ENCODE measurements at places on chromosomes 7 and 10.

DNA sequence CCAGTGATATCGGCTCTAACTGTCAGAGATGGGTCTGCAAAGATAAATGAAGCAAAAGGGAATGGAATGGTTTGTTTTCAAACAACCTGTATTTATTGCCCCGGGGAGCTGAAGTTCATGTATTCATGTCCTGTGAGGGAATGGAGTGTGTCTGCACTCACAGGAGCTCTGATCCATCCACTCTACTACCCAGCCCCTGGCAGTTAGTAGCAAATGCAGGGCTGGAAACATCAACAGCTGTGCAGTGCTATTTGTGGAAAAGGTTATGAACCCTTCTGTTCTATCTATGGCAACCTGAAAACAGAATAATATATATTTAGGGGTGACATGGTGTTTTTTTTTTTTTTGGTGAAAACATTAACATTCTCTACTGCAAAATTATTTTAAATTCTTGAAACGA is 9.8 kb downstream of the AGR2 start:
- no peak for DNase-seq

DNA sequence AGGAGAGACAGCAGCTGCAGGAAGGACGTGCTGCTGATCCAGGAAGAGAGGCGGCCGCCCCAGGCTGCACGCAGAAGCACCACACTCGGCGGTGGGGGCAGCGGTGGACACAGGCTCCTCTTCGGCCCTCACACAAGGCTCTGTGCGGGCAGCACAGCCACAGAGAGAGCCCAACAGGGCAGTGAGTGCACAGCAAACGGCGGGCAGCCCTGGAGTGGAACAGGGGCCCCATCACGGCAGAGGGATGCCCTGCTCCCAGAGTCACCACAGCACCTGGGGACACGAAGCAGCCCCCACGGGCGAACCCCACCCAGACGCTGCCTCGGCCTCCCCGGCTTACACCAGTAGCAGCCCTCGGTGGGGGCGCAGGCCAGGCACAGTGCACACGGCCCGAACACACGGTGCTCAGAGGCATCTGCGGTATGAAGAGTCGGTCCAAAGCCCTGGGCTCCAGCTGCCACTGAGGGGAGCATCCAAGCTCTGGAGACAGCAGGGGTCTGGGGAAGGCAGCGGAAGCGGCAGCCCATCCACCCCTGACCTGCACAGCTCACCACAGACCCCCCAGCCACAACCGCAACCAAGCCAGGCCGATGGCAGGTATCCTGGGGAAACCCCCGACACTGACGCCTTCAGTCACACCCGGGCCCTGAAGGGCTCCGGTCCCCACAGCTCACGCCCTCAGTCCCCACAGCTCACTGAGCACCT is 16.8 kb downstream of the NUDT1 start:
- DNase-seq: no peak

- DNase-seq: no peak
Measured at GRCh38 chr7:43538404-43538771, 44.5 kb upstream of the STK17A start.

- no peak for DNase-seq
Measured at GRCh38 chr10:113745374-113745773, 6.1 kb upstream of the PLEKHS1 start.

- DNase-seq: no peak
Measured at GRCh38 chr10:132615341-132616169, 78.0 kb downstream of the INPP5A start.

- no peak for DNase-seq
Measured at GRCh38 chr10:106548832-106549231, 615.7 kb downstream of the SORCS1 start.

DNA sequence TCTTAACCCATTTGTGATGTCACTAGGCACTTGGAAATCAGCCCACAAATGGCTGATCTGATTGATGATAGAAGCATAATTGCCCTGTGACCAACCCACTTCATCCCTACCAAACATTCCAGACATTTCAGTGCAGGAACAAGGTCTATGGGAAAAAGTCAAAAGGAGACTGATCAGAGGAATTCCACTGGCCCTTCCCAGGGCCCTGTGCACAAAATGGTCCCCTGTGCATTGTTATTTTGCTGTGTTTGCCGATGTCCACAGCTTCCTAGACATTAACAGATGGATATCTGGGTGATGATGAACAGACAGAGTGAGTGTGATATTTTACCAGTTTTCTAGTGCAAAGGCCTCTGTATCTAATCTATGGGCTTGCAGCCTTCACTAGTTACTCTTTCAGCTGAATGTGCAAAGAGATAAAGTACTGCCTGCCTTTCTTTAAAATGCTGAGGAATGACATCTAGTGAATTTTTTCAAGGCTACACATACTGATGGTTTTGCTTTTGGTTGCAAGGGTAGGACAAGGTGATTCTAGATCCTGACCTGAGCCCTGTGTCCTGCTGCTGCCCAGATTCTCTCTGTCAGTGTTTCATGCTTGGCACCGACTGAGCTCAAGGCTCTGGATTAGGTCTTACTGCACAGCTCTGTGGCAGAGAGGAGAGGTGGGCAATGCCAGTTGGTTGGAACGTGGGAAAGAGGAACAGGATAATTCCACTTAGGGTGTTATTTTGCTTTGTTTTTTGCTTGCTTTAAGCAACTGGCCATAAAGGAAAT is 55.4 kb downstream of the CALD1 start:
- DNase-seq: peak; percentile 13

GRCh38 chr10:43012578-43012977 is 64.3 kb upstream of the RET start:
- DNase-seq: no peak

DNA sequence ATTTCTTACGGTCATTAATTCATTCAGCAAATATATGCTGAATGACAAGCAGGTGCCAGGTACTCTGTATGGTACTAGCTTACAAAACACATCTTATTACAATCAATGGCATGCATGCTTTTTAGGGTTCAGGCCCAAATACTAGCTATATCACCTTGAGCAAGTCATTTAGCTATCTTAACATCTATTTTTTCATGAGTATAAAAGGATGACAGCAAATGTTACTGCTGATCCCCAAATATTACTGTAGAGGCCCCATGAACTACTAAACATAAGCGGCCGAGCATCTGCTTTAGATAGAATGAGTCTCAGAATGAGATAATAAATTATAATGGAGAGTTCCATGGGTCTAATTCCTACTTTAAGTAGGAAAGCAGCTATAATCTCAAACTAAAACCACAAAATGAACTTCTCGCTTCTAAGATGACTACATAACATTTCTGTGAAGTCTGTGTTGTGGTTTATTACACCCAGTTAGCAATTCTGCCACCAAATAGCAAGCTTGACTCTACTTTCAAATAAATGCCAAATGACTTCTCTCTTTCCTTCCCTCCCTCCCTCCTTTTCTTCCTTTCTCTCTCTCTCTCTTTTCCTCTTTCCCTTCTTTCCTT is 113.7 kb upstream of the LRRN3 start:
- DNase-seq: no peak

GRCh38 chr10:77857272-77857671 is 69.3 kb downstream of the DLG5 start:
- no peak for DNase-seq

DNA sequence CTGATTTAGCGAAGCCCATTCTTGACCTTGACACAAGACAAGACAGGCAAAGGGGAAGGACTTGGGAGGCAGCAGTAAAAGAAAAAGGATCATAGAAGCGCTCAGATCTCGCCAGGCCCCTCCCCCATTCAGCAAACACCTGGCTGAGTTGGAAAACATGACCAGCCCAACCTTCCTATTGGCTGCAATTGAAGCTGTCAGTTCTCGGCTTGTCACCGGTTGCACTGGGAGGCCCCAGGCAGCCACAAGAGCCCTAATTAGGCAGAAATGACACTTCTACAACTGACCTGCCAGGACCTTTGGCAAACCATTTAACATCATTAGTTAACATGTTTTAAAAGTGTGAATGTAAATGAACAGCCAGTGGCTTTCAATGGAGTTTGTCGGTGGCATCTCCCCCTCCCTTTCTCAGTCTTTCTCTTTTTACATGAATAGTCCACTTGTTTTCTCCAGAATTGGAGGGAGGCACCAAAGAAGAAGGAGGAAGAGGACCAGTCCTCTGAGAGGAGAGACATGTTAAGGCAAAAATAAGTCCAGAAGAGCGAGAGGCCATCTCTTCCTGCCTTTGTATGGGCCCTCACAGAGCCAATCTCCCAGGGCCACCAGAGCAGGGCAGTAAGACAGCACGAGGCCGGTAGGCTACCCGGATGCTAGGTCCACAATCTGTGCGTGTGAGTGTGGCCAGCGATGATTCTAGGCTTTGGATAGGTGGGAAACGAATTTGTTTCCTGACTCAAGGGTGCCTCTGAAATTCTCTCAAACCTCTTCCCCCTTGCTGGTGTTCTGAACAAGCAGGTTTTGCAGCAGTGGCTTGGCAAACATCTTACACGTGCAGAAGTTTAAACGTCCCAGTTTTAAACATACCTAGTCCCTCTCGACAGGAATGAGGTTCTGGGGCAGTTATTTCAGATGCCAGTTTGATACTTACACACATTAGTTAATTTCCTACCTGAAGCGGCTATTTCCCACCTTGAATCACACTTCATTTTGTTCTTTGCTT is 15.0 kb upstream of the ENO4 start:
- no peak for DNase-seq

- no peak for DNase-seq
Measured at GRCh38 chr10:88999625-89000024, 9.0 kb downstream of the FAS start.

DNA sequence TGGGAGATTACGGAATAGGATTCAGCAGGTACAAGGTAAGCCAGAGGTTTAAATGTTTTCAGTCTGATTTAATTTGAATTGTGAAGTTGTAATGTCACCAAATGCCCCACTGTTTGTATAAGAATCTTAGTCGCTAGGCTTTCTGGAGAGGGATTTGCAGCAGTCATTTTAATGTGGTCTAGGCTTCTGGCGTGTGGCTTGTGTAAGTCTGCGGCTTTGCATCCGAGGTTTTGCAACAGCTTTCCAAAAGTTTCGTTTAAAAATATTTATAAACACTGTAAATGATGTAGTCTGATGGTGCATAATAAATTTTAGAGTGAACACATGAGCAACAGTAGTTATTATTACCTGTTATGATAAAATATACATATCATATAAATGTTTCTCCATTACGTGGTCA is 26.1 kb upstream of the BHLHA15 start:
- no peak for DNase-seq

DNA sequence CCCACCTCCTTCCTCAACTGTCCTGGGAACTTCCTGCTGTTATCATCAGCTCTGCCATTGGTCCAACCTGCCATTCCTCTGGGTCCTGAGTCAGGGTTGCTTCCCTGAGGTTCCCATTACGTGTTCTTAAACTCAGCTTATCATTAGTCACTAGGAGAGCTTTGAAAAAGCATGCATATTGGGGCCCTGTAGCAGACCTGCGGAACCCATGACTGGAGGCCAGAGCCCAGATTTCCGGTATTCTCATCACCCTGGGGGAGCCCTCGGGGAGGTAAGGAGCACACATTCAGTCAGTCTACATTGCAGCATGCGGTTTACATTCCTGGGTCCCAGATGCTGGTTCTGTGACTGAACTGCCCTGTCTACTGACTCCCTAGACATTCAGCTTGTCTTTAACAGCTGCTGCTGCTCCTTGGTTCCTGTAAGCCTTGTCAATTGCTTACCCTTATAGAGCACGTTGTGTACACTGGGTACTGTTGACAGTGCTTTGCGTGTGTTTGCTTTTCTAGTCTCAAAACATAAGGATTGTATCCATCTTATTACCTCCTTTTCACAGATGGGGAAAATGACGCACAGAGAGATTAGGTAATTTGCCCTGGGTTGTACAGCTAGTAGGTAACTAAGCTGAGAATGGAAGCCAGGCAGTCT is 12.8 kb downstream of the CDHR3 start:
- no peak for DNase-seq

- DNase-seq: no peak
Measured at GRCh38 chr10:86287966-86288579, 78.5 kb downstream of the GRID1 start.

DNA sequence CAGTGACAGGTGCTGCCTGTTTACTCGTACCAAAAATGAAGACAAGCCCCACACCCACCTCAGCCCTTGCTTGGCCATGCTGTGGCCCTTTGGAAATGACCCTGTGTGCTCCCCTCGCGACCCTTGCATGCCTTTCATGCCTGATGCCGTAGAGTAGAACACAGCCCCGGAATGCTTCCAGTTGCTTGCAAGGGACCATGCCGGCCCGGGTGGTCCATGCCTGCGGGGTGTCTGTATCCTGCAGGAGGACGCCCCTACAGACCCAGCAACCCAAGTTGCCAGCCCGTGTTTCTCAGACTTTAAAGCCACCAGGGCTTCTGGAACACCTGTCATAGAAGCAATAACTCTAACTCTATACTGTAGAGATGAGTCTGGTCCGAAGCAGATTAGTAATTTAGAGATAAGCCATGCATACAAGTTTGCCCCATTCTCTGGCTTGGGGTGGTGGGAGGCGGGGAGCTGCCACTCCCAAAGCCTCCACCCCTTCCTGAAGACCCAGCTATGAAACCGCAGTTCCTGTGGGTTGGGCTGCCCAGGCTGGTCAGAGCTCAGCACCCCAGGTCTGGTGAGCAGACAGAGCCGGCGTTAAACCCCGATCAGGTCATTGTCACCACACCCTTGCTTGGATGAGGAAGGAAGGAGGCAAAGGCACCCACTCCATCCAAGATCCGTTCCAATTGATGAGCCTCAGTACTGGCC is 143.5 kb downstream of the ADCY1 start:
- no peak for DNase-seq

GRCh38 chr7:91127325-91127724 is 136.9 kb upstream of the FZD1 start:
- DNase-seq: no peak

DNA sequence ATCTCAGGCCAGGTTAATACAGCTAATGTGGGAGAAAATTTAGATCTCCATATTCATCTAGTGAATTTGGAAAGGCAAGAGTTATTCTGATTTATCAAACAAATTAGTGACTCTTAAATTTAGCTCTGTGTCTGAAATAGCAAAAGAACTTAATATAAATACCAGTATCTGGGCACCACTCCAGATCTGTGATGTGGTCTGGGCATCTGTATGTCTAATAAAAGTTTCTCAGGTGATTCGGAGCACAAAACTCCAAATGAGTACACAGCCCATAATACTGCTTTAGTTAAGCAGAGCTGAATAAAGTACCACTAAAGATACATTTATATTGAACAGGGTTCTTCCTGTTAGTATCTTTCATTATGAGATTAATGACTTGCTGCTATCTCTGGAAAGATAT is 261.4 kb downstream of the BAMBI start:
- DNase-seq: no peak

- no peak for DNase-seq
Measured at GRCh38 chr7:145219461-145219860, 383.6 kb upstream of the TPK1 start.

DNA sequence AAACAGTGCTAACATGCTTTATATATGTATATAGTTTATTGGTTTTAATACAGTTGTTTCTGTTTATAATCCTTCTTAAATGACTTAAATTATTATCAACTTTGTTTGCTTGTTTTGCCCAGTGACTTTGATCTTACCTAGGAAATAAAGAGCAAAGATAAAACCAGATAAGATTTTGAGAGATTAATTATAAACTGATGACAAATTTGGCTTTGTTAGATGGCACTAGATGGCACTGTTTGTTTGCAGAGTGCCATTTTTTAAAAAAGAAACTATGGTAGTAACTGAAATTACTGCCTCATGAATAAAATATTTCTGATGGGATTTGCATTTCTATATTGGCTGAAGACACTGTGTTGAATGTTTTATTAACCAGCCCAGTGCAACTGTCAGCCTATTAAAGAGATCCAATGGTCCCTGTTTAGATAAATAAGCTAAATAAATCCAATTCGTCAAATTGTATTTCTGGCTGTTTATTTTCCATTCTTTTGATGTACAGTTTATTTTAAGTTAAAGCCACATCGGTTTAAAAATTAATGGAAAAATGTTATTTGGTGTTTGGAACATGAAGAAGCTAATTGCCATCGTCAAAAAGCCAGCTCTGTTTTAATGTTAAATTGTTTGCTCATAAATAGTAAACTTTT is 28.7 kb downstream of the VTI1A start:
- peak; percentile 31 for DNase-seq
